ENCODE measurements at places on chromosomes 2 and 18. TPM values are rescaled to one million over a fixed set of nuclear protein-coding genes. Genes with fewer than 3 reads are reported as not detected.

The GYPC gene
- 156 TPM for total RNA-seq

- DNase-seq: no peak
Measured at GRCh38 chr2:11677136-11678055, 7.4 kb upstream of the NTSR2 start.

The SPR gene
- total RNA-seq: 1.6 TPM

- DNase-seq: no peak
Measured at GRCh38 chr2:29174937-29175336, 59.7 kb downstream of the CLIP4 start.

- no peak for DNase-seq
Measured at GRCh38 chr2:201513271-201513670, 61.7 kb downstream of the STRADB start.

GRCh38 chr2:125581557-125581956 lies 1074.4 kb upstream of the GYPC start:
- DNase-seq: no peak

- DNase-seq: no peak
Measured at GRCh38 chr2:212173756-212174510, 364.7 kb downstream of the ERBB4 start.

Data from Karpas-422 (cell line).